ENCODE measurements at places on chromosomes 2 and 18.

GRCh38 chr2:113224647-113225236 is 51.0 kb downstream of the PSD4 start:
- DNase-seq = no peak

DNA sequence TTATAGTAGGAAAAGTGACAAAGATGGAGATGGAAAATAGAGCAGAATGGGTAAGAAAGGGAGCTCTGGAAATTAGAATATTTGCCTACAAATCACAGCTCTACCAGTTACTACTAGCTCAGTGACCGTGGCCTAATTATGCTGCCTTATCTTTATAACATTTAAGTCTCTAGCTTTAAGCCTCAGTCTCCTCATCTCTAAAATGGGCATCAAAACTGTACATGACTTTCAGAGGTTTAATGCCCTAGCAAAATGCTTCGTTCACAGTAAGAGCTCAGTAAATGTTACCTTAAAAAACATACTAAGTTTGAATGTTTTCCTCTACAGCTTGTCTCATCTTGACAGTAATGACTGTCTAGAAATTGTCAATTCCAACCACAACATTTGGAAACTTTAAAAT is 8.3 kb upstream of the PTPRM start:
- DNase-seq = no peak

GRCh38 chr2:42040643-42041278 is 7.1 kb upstream of the PKDCC start:
- DNase-seq = no peak

GRCh38 chr2:34991508-34992274 is 1363.9 kb upstream of the CRIM1 start:
- no peak for DNase-seq

DNA sequence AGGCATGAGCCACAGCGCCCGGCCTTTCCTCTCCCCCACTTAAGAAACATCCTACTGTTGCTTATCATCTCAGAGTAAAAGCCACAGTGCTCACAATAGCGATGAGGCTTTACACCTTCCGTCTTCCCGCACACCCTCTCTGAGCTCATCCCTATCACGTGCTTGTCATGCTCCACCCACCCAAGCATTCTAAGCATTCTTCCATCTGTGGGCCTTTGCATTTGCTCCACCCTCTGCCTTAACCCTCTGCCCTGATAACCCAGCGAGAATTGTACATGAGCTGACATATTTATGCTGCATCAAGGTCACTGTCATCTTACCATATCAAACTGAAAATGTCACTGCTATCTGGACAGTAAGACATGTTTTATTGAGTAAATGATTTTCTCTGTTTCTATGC is 22.6 kb downstream of the FOXI3 start:
- no peak for DNase-seq

- DNase-seq = no peak
These were observed 1.1 kb downstream of the CD28 start for GRCh38 chr2:203707530-203707929.

GRCh38 chr2:200747668-200748618 is 63.8 kb upstream of the BZW1 start:
- DNase-seq = no peak

DNA sequence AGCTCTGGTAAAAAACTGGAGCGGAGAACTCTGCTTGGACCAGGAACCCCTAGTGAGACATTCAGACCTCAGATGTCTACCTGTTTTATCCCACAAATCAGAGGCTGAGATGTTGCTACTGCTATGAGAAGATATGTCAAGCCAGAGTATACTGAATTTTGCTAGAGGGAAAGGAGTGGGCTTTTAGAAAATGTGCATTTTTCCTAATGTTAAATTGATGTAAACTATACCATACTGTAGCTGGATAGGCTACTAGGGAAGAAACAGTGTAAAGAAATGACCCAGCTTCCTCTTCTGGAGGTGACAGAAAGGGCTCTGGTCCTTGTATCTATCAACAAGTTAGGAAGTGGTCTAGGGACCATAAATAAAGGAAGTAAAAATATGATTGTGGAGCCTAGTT is 65.0 kb downstream of the SLC39A10 start:
- no peak for DNase-seq

DNA sequence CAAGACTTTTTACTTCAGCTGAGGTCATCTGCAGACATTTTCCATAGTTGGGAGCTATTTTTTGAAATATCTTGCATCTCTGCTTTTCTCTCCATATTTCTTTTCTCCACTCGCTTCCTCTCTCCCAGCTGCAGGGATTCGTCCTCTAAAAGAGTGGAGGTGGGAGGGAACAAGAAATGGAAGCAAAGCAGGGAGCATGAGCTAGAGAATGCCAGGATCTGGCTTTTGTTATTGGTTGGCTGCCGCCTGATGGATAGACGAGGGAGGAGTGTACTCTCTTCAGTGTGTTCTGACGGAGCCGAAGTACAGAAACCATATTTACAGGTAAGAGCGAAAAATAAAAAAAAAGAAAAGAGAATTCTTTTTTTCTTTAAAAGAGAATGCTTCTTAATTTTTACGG is at the start of gene CSRNP3:
Gene CSRNP3 (plus strand): TSS at position 282 of the 400 bp plus-strand sequence. CDS start 125,368 bp downstream, outside the sequence.
- peak; percentile 48 for DNase-seq

- no peak for DNase-seq
These were observed 455.2 kb downstream of the THSD7B start for GRCh38 chr2:137220438-137220993.

- DNase-seq = no peak
These were observed 57.7 kb downstream of the RNU4ATAC start for GRCh38 chr2:121588357-121588756.

DNA sequence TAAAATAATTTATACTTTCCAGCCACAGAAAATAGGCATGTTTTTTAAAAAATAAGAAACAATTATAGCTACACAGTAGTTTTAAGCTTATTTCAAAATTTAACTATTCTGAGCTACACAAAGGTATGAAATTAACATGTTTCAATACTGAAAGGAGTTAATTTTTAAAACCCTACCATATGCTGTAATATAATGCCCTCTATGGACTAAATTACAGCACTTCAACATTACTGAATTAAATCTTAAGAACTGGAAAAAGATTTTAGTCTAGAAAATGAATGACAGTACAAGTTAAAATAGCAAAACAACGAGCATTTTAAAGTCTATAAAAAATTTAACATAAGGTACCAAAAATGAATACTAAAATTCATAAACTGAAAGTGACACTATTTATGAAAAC is 36.3 kb downstream of the RTN4 start:
- DNase-seq = no peak

DNA sequence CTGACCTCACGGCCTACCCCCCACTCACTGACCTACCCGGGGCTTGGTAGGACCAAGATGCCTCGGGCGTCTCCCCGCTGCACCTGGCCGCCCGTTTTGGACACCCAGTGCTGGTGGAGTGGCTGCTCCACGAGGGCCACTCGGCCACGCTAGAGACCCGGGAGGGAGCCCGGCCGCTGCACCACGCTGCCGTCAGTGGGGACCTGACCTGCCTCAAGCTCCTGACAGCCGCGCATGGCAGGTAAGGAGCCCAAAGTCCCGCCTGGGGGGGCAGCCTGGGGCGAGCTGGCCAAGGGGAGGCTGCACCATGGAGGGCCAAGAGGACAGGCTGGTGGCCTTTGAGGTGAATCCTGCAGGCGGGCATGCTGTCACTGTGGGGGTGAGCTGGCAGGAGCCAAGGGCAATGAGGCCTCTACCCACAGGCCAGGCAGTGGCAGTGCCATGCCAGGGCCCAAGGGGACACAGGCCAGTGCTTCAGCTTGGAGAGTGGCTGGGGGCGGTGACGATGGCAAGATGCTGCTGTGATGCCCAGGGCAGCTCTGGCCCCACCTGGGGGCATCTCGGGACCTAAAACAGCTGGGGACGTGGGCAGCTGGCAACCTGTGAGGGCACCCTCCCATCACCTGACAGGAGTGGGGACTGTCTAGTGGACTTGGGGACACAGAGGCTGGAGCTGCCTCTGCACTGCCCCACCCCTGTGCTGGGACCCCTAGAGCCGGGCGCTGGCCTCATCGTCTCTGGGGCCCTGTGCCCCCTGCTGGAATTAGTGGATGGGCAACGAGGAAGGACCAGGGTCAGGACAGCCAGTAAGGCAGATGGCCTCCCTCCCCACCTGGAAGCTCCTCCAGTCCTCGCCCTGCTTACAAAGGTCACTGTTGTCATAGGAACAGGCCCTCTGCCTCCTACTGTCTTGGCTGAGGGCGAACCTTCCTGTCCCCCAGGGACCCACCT is 2.0 kb downstream of the ESPNL start:
- DNase-seq = no peak

GRCh38 chr2:86022661-86023365 is 82.9 kb downstream of the POLR1A start:
- no peak for DNase-seq

DNA sequence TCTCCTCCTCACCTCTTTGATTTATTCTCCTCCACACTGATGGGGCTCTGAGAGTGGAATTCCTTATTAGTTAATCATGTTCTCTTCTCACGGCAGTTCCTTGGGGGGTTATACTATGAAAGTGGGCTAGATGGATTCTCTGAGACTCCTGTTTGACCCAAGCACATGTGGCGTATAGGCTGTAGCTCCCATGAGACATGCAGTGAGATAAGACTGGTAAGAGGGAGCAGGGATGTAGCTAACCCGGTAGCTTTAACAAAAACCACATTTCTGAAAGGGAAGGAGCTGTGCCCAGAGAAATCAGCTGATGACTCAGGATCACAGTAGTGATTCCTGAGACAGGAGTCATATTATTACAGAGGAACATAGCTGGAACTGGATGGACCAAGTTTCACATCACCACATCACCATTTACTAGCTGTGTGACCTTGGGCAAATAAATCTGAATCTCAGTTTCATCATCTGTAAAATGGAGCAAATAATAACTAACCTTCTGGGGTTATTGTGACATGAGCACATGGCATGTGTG is 82.9 kb downstream of the CRIM1 start:
- no peak for DNase-seq

DNA sequence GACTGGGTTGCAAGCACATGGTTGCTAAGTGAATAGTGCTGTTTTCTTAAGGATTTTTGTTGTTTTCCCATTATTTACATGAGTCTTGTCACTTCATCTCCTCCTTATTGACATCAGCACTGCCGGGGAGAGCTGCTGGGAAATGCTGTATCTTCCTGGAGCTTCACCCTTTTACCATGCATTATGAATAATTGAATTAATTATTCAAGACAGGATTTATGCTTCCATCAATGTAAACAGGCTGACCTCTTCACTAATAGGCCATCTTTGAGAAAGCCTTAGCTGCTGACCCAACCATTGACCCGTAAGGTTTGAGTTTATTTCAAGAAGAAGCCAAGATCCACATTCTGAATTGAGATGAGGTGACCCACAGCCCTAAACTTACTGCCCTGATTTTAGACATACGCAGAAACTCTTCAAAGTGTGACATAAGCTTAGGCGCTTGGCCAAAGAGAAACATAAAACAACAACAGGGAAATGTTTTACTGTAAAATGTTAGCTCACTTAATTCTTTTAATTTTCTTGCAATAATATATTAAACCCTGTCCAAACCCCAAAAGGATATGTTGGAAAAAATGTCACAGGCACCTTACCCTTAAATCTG is 365.5 kb upstream of the SYT4 start:
- DNase-seq = no peak

GRCh38 chr2:151649966-151650365 is 84.3 kb downstream of the NEB start:
- no peak for DNase-seq

GRCh38 chr2:64915510-64915900 is 73.7 kb upstream of the SLC1A4 start:
- no peak for DNase-seq

- DNase-seq = no peak
These were observed 22.9 kb downstream of the SH3BP4 start for GRCh38 chr2:234974501-234975385.
